ENCODE measurements at places on chromosomes 7 and 10.

DNA sequence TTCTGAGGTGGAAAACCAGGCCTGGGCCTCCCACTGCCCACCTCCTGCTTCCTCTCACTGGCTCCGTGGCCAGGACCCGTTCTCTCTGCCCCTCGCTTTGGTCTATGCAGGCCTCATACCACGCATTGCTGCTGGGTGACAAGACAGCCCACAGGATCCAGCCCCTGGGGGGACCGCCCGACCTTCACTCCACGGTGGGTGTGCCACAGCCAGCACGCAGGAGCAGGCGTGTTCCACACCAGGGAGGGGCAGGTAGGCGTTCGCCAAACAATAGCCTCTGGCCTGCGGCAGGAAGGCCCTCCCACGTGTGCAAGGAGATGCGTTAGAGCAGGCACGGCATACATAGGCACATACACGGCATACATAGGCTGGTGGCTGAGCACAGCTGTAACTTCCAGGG, 233.4 kb downstream of the WDR37 start:
- no peak for DNase-seq

DNA sequence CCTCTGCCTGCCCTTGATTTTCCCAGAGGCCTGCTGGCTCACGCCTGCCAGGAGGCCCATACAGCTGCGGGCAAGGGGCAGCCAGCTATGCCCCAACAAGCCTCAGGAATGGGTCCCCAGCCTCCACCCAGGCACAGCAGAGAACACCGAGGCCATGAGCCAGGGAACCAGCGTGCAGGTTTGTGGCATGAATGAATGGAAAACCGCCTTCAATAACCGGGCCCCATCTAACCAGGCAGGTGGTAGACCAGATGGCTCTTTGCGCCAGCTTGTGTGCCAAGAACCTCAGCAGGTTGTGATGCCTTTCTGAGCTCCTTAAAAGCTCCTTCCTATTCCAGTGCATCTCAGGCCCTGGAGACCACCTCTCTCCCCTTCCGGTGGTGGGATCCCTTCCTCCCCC, 50.2 kb downstream of the ELFN1 start:
- no peak for DNase-seq

- no peak for DNase-seq
Measured at GRCh38 chr7:106128836-106129235, 16.7 kb upstream of the SYPL1 start.

DNA sequence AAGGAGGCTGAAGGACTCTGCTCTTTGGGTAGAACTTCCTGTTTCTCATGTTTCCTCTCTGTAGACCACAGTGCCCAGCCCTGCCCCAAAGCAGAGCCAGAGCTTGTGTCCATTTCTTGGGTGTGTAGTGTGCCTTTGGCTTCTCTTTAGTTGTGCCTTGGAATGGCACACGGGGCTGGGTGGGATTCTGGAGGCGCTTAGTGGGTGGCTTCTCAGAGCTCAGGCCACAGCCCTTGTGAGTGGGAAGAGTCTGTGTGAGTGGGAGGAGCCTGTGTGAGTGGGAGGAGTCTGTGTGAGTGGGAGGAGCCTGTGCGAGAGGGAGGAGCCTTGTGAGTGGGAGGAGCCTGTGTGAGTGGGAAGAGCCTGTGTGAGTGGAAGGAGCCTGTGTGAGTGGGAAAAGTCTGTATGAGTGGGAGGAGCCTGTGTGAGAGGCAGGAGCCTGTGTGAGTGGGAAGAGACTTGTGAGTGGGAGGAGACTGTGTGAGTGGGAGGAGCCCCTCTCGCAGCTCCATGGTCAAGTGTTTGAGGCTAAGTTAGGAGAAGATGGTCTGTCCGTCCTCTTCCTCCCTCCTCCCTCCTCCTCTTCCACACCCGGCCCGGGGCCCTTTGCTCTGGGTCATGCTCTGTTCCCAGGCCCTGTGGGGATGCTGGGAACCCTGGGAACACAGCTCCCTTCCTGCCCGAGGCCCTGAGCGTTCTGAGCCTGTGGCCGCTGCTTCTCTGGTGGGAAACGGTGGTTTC, 153.0 kb downstream of the GRK5 start:
- no peak for DNase-seq

- DNase-seq, result no peak
Measured at GRCh38 chr10:79066411-79067240, 2.1 kb upstream of the ZMIZ1 start.

DNA sequence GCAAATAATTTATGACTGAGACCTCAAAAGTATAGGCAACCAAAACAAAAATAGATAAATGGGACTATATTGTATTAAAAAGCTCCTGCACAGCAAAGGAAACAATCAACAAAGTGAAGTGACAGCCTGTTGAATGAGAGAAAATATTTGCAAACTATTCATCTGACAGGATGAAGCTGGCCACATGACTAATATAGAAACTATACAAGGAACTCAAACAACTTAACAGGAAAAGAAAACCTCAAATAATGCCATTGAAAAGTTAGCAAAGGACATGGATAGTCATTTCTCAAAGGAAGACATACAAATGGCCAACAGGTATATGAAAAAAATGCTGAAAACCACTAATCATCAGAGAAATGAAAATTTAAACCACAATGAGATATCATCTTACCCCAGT, 245.1 kb downstream of the STK31 start:
- DNase-seq, result no peak

DNA sequence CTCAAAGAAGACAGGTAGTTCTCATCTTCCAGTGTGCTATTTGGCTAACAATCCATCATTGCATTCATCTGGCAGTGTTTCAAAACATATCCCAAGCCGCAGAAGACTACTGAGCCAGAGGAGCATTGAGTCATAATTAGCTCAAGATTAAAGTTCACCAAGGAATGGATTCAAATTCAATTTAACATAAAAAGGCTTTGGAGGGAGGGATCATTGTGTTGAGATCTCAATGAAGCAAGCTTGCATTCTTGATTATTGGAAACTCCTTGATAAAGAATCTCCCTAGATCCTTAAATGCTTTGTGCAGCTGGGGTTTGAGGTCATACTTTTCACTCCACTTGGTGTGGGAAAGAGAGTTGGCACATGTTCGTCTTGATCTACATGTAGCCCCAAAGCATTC, 142.8 kb upstream of the SEMA3A start:
- no peak for DNase-seq
